ENCODE measurements at places on chromosomes 4 and X. TPM values are rescaled to one million over a fixed set of nuclear protein-coding genes. Genes with fewer than 3 reads are reported as not detected.

RTL3 gene
- total RNA-seq: not detected

DNA sequence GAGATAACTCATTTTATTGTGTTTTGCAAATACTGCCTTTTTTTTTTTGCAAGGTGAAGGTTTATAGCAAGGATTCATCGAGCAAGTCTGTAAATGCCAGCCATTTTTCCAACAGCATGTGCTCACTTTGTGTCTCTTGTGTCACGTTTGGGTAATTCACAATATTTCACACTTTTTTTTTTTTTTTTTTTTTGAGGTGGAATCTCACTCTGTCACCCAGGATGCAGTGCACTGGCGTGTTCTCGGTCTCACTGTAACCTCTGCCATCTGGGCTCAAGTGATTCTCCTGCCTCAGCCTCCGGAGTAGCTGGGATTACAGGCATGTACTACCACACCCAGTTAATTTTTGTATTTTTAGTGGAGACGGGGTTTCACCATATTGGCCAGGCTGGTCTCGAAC is 1.9 kb downstream of the RNF4 start:
- peak; percentile 41 for DNase-seq
- H3K4me3 ChIP-seq: peak overlapping the region; percentile 97
- peak overlapping the region; percentile 98 for H3K27ac ChIP-seq
- H3K36me3 ChIP-seq: peaks cover 54% of the 10 kb centered on the region
- peaks cover 58% of the 10 kb centered on the region for H3K4me1 ChIP-seq

DNA sequence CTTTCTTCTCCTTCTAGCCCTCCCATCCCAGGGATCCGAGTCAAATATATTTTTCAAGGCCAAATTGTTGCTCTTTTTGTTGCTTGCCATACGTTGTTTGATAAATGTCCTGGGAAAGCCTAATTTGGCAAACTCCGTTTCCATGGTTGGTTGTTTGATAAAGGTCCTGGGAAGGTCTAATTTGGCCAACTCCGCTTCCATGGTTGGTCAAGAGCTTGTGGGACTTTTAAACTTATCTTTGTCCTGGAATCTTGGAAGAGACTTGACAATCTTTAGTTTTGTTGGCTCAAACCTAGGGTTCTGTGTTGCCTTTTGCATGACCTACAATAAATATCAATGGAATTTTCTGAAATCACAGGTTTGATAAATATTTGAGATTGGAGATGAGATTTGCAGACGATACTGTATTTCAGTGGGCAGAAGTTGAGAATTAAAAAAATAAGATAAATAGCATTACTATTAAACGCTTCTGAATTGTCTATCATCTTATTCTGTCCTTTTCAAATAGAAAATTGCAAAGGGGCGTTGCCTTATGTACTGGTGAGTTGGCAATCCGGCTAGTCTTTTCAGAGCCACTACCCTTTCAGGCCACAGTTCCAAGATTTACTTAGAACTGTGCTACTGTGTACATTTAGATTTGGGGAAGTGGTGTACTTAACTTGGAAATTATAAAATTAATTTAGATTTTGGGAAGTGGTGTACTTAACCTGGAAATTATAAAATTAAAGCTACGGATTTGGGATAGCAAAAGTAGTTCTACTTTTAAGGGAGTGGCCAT is 804 bp downstream of the OSTC start:
- peaks cover 7% of the 10 kb centered on the region for H3K36me3 ChIP-seq
- H3K27me3 ChIP-seq: no peaks in the 10 kb centered on the region
- H3K4me3 ChIP-seq: peak overlapping the region; percentile 96

GRCh38 chr4:150126201-150126863 is 48.1 kb downstream of the DCLK2 start:
- no peak for DNase-seq
- no peaks in the 10 kb centered on the region for H3K4me1 ChIP-seq
- H3K27me3 ChIP-seq: peaks cover 12% of the 10 kb centered on the region
- H3K4me3 ChIP-seq: no peak overlapping the region
- no peak overlapping the region for H3K27ac ChIP-seq
